ENCODE measurements at places on chromosomes 7 and 10.

- no peak for DNase-seq
Measured at GRCh38 chr10:75859141-75859540, 427.7 kb downstream of the LRMDA start.

- peak; percentile 3 for DNase-seq
Measured at GRCh38 chr7:137287651-137288258, 55.8 kb downstream of the PTN start.

DNA sequence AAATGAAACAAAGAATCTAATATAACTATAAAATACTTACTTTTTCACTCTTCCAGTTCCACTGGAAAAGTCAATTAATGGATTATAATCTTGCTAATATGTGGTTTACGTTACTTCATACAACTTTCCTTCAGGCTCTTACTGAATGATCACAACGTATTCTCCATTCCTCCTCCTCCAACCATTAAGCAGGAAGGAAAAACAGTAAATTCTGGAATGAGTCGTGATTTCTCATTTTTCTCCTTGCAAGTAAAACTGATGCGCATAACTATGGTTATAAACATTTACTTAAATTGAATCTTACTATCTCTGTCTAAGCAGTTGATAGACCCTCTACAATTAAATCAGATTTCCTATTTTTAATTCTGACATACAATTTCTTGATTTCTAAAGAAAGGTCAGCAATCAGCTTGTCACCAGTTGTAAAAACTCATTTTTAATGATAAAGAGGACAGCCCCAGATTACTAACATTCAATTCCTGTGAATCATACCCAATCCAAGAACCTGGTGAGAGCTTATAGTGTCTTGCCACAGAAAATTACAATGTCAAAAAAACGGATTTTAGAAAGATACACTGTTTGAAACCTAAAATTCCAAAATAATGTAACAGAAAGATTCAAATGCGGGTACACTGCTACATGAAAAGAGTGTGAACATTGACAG is 64.3 kb downstream of the EZH2 start:
- peak; percentile 61 for DNase-seq

DNA sequence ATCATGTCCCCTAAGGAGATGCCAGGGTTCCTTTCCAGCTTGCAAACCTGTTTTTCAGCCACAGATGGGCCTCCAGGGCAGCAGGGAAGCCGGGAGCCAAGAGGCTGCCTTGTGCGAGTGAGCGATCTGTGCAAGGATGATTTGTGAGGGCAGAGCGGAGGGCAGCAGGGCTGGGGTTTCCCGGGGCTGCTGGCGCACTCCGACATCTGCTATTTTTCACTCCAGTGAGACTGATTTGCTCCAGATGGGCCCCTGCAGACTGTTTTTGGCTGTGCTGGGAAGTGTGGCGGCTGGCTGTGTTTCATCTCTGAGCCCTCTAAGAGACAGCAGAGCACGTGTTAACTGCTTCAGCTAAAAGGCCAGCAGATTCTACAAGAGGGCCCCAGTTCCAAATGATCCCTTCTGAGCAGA is 466.2 kb downstream of the TYW1 start:
- no peak for DNase-seq

GRCh38 chr10:115125505-115125904 is 32.3 kb downstream of the ATRNL1 start:
- DNase-seq: no peak

All from kidney capillary endothelial cell (primary cell).